ENCODE measurements at places on chromosomes 1 and 21.

DNA sequence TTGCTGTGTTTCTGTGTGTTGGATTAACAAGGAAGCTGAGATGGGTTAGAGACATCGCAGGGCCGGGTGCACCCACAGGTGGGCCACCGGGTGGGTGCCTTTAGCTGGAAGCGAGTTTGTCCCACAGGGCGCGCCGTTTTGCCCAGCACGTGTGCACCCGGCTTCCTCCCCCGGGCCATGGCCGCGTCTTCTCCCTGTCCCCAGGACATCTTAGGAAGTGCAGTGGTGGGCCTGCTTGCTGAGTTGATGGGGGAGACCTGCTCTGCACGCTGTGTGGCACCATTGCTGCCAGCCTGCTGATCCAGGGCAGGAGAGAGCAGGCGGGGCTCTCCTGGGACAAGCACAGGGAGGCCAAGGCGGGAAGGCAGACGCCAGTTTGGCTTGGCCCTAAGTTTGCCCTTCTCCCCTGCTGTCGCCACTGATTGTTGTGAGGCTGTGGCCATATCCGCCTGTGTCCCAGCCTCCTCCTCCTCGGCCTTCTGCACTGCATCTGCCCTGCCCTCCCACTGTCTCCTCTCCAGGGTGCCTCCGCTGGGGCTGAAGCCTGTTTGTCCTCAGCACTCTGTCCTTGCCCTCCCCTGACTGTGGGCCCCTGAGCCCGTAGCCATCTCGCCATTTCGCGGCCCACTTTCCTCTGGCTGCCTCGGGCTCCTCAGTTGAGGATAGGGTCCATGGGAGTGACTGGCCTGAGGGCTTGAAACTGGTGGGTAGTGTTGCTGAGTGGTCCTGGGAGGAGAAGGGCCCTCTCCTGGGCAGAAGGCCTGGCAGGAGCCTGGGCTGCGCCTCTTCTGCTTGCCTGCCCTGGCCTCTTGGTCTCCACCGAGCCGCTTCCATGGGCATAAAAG lies 47.6 kb downstream of the PKNOX1 start:
- no peak for DNase-seq

DNA sequence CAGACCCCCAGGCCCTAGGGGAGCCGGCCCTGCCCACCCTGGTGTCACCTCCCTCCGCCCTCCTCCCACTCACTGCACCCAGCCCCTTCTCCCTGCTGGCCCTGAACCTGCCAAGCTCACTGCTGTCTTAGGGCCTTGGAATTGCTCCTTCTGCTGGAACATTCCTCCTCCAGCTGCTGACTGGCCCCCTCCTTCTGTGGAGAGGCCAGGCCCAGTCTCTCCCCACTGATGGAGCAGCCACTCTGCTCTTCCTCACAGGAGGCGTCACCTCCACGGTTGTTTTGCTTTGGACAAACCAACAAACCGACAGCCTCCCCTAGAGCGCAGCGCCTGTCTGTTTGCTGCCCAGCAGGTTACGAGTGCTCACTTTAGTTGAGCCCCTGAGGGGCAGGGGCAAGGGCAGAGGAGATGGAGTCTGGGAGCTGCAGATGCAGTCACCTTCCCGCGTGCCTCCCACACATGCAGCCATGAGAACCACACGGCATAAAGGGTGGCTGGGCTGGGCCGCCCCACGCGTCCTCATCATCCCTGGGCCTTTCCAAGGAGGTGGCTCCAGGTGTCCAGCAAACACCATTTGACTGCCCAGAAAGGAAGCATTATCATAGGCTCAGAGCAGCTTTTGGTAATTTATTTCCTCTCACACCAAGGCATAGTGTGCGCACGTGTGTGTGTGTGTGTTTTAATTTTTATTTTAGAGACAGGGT lies 9.4 kb downstream of the OXCT2 start:
- no peak for DNase-seq

GRCh38 chr21:37119421-37120218 lies 46.6 kb downstream of the TTC3 start:
- DNase-seq: no peak

- no peak for DNase-seq
These were observed 17.3 kb downstream of the BTG2 start for GRCh38 chr1:203322500-203323179.

DNA sequence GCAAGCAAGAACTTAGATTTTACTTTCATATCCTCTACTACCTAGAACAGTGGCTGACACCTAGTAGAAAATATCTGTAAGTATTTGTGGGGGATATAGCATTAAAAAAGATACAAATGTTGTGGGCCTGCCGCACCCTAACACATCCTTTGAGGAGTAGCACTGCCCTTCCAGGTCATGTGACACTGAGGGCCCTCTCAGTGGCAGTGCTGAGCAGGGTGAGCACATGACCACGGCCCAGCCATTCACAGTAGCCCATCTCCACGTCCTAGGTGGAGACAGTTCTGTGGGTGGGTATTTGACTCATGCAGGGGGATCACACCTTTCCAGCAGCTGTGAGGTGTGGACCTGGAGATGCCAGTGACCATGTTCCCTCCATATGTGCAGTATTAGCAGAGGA lies 108.9 kb downstream of the OMA1 start:
- DNase-seq: no peak

GRCh38 chr1:67731322-67731721 lies 46.3 kb downstream of the GADD45A start:
- no peak for DNase-seq

DNA sequence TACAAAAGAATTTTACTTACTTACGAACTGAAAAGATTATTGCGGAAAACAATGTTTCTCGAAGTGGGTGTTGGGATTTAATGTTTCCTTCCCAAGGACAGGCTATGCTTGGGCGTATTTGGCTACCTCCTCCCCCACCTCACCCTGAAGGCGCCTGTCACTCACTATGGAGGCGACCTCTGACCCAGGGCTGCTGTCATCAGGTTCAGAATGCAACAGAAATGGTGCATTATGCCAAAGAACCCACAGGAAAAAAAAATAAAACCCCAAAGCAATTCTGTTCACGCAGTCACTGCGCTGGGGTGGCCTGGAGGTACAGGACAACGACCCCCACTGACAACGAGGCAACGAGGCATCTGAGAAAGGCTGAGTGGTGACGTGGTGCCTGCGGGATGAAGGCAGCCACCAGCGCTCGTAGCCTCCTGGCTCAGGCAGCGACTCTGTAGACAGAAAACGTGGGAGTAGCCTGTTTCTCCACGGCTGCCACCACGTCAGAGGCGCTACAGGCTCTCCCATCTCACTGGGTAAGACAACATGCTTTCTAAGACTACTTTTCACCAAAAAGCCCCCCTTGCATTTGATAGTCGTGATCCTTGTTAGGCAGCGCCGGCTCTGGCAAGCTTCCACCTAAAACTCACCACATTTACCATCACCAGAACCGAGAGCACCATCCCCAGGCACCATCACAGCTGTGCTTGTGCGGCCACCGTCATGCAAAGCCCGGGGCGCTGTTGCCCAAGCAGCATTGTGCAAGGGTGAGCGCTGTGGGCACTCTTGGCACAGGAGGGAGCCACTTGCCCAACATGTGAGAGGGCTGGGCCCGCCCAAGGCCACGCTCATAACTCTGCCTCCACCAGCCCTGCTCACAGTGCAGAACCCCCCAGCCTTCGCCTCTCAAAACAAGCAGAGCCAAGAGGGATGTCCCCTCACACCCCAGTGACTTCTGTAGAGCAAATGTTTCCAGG lies 14.3 kb downstream of the NADK start:
- no peak for DNase-seq

DNA sequence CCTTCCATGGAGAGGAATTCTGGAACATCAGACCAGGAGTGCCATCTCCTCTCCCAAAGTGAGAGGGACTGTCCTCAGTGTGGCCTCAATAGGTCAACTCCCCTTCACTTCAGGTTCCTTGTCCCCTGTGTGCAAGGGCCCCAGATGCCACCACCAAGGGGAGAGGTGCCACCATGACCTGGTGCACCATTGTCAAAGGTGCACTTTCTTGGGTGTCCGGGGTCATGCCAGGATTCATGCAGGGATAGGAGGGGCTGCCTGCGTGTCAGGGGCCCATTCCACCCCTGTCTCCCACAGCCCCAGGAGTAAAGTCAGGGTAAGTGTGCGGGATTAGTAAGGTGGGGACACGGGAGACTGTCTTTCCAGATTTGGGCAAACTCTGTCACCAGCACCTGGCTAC lies 21.4 kb upstream of the EPHA2 start:
- peak; percentile 5 for DNase-seq

- DNase-seq: peak; percentile 2
These were observed 135.1 kb downstream of the RPS6KC1 start for GRCh38 chr1:213186168-213186567.
